Activated naive CD4-positive, alpha-beta T cell treated with Interleukin-2 at 50 U/mL for 16 hours (primary cell): ENCODE measurements at places on chromosomes 13 and 19.

GRCh38 chr19:47093841-47094240 lies 19.7 kb downstream of the ZC3H4 start:
- peak; percentile 54 for DNase-seq

- DNase-seq: no peak
Observed at GRCh38 chr13:43953370-43953769, 73.7 kb downstream of the LACC1 start.

DNA sequence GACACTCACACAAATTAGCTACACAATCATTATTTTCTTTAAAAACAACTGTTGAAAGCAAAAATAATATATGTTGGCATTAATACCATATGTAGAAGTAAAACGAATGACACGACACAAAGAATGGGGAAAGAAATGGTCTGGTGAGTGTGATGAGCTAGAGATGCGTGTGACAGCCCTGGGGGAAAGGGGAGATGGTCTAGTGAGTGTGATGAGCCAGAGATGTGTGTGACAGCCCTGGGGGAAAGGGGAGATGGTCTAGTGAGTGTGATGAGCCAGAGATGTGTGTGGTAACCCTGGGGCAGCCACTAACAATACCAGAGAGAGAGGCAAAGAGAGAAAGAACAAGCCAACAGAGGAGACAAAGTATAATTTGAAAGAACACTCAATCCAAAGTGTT lies 22.3 kb upstream of the LAMP1 start:
- no peak for DNase-seq

DNA sequence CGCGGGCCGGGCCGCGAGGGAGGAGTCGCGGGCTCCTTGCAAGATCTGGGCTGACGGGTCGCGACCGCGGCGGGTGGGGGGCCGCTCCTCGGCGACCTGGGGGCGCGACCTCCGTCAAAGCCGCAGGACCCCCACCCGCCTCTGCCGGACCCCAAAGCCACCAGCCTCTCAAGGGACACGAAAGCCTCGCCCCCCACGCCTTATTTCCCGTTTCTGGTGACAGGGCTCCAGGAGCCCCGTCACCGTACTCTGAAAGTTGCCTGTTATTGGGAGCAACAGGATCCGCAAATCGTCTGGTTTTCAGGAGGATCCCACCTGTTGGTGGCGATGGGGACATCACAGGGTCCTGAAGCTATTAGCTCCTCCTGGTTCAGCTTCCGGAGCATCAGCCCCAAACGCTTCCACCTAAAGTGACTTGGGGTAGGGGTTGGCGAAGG lies 530 bp downstream of the MAU2 start:
- DNase-seq: no peak

- DNase-seq: no peak
Observed at GRCh38 chr13:98187155-98187964, 10.3 kb upstream of the RNF113B start.

- DNase-seq: no peak
Observed at GRCh38 chr19:19711934-19712828, 20.7 kb downstream of the ZNF14 start.

GRCh38 chr13:100815476-100816046 lies 141.0 kb upstream of the TMTC4 start:
- DNase-seq: no peak

- no peak for DNase-seq
Observed at GRCh38 chr19:2612619-2613249, 89.8 kb downstream of the GNG7 start.

GRCh38 chr13:31697290-31697689 lies 42.0 kb upstream of the RXFP2 start:
- no peak for DNase-seq

GRCh38 chr19:27822336-27822735 lies 1390.6 kb downstream of the UQCRFS1 start:
- DNase-seq: no peak

GRCh38 chr19:57047743-57048142 lies 72.0 kb upstream of the USP29 start:
- no peak for DNase-seq

- DNase-seq: peak; percentile 34
Observed at GRCh38 chr19:1276628-1277022, 1.3 kb downstream of the FAM174C start.

- DNase-seq: no peak
Observed at GRCh38 chr13:22027566-22027965, 356.7 kb downstream of the FGF9 start.
